Stimulated activated CD8-positive, alpha-beta memory T cell treated with anti-CD3 and anti-CD28 coated beads, Interleukin-15, amount 100 ng/mL, for 48 hours (primary cell): ENCODE measurements at places on chromosomes 2 and 18.

GRCh38 chr2:42286268-42286946 is 74.6 kb downstream of the COX7A2L start:
- DNase-seq: no peak

- DNase-seq: no peak
Measured at GRCh38 chr2:176099728-176100546, at the start of gene HOXD12. Gene HOXD12, plus strand, starts transcription at chr2:176099795. Its CDS starts 7 bp downstream, at chr2:176099802.

DNA sequence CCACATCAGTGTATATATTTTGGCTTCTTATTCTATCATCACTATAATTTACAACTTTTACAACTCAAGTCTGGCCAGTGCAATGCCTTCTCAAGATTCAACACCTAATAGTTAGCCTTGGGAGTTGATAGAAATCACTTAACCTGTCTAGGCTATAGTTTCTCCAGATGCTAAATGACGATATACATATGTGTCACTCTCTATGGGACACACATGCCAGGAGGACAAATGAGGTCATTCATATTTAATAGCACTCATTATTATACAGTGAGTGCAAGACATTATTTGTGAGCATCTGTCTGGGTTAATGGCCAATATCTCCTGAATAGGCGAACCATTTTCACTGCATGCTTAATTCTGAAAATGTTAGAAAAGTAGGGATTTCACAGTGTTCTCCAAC is 89.8 kb downstream of the ALK start:
- DNase-seq: no peak

- no peak for DNase-seq
Measured at GRCh38 chr2:86143307-86143706, 37.3 kb downstream of the PTCD3 start.

GRCh38 chr2:73285159-73285739 is 971 bp upstream of the FBXO41 start:
- DNase-seq: no peak

DNA sequence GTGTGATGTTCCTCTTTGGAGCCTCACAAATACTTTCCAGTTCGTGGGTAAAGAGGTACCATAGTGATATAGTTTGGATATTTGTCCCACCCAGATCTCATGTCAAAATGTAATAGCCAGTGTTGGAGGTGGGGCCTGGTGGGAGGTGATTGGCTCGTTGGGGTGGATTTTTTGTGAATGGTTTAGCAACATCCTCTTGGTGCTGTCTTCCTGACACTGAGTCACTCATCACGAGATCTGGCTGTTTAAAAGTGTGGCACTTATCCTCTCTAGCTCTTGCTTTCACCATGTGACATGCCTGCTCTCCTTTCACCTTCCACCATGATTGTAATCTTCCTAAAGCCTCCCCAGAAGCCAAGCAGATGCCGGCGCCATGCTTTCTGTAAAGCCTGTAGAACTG is 3.0 kb upstream of the CCDC93 start:
- no peak for DNase-seq

- DNase-seq: no peak
Measured at GRCh38 chr2:25030702-25031101, 11.2 kb upstream of the EFR3B start.

DNA sequence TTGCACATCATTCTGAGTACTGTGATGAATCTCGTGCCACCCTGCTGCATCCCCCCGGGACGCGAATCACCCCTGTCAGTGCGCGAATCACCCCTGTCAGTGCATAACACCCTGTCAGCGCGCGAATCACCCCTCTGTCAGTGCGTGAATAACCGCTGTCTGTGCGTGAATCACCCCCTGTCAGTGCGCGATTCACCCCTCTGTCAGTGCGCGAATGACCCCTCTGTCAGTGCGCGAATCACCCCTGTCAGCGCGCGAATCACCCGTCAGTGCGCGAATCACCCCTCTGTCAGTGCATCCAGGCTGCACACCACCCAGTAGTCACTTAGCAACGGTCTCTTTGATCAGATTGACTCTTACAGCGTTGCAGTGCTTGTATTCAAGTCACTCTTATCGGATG is 134.4 kb upstream of the TPO start:
- peak; percentile 2 for DNase-seq

DNA sequence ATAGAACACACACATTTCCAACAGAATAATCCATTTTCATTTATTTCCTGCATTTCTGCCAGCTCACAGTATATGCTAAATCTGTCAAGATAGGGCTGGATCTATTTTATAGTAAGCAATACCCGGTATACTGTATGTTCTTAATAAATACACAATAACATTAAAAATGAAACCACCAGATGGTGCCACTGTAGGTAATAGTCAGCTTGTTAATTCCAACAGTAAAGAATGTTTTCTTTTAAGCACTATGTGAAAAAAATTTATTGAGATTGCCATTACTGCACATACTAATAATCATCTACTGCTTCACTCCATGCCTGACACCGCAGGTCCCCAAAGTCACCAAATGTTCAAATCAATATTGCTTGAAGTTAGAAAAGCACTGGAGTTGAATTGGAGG is 131.5 kb upstream of the PGAP1 start:
- DNase-seq: no peak

DNA sequence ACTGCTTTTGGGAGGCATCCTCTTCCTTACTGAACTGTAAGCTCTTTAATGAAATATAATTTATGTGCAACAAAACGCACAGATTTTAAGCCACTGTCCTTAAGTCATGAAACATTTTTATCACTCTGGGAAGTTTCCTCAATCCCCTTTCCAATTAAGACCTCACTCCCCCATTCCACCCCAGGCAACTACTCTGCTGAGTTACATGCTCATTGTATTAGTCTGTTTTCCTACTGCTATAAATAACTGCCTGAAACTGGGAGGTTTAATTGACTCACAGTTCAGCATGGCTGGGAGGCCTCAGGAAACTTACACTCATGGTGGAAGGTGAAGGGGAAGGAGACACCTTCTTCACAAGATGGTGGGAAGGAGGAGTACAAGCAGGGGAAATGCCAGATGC is 46.5 kb upstream of the KCNE4 start:
- no peak for DNase-seq

- DNase-seq: no peak
Measured at GRCh38 chr2:128617029-128617590, 298.4 kb upstream of the HS6ST1 start.

GRCh38 chr2:192887337-192887736 is 692.6 kb upstream of the TMEFF2 start:
- DNase-seq: no peak

DNA sequence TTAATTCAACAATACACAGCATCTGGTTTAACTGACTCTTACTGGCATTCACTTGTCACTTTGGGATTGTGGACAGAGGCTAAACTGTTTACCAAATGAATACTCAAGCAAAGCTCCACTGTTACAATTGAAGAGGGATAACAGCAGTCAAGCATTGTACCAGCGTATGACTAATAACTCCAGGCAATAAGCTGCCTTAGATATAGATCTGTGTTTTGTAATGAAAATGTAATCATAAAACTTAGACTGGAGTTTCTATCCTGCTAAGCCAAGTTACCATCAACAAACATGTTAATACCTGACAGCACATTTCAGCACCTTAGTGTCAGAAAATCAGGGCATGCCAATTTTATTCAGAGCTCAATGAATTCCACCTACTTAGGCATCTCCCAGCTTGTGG is 889.5 kb downstream of the EPHA4 start:
- no peak for DNase-seq

- DNase-seq: no peak
Measured at GRCh38 chr2:30155202-30155601, 8.4 kb downstream of the YPEL5 start.

GRCh38 chr2:69570474-69570873 is 73.1 kb downstream of the AAK1 start:
- DNase-seq: no peak
